Right renal cortex interstitium (tissue), 3 donors: ENCODE measurements at places on chromosomes 2 and 18. TPM values are rescaled to one million over a fixed set of nuclear protein-coding genes. Genes with fewer than 3 reads are reported as not detected.
A peak's percentile ranks its signal among the peaks of the same experiment; 100 is the strongest.

DNA sequence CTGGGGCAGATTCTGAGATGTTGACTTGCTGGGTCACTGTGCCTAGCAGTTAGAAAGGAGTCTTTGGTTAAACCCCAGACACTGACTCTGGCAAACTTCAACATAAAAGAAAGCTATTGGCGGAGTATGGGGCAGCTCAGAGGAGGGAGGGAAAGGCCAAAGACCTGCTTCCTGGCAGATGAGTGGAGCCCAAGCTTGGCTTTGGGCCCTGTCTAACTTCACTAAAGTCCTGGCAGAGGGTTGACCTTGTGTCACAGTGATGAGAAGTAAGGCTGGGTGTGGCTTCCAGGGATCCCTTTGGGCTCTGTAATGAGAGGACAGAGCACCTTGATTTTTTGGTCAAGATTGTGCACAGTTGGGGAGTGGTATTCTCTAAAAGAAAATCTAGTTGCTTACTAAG, 129.8 kb upstream of the SEC11C start:
- no peak for DNase-seq

The APOB gene
- polyA plus RNA-seq: 0.90 TPM

GRCh38 chr2:192184349-192184748, 10.4 kb downstream of the TMEFF2 start:
- no peak for DNase-seq

DNA sequence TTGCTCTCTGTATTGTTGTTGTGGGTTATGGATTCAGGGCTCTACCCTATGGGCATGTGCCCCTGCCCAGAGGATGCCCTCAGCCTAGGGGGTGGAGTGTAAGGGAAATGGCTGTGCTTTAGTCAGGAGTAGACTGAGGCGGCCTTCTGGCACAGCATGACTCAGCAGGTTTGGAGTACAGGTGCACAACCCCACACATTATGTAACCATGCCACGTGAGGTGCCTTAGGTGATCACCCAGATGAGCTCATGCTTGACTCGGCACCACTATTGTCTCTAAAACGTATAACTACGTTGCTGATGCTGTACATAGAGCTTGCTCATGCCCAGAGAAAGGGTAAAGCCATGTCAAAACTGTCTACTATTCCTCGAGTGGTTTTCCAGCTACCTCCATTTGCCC, 48.3 kb upstream of the ZC3H15 start:
- DNase-seq: no peak

GRCh38 chr2:139550341-139550740, 770.2 kb upstream of the NXPH2 start:
- DNase-seq: no peak

DNA sequence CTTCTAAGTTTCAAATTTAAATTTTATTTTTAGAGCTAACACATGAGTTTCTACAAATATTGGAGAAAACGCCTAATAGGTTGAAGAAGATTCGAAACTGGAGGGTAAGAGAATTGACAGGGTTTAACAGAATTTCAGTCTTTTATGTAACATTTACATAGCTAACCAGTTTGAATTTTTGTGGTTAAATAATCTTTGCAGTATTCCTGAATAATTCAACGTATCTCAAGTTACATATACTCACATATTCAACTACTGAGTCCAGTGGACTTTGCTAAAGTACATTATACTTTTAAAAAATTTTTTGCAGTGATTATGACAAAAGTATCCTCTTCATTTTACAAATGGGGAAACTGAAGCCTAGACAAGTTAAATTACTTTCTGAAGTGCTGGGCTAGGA, 34.0 kb downstream of the CCNT2 start:
- no peak for DNase-seq

GRCh38 chr2:238043851-238044250, 16.9 kb upstream of the SCLY start:
- DNase-seq: no peak

DNA sequence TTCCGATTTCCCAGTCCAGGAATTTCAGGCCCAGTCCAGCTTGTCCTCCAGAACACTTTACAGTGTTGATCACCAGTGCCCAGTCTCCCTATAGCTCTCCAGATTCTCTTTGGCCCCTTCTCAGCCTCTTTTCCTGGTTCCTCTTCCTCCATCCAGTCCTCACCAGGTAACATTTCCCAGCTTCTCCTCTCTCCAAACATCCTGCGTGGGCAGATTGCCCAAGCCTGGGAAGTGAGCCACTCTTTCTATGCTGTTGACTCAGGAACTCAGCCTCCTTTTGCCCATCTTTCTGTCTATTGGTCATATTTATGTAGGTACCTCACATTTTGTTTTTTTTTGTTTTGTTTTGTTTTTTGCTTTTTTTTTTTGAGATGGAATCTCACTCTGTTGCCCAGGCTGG, 109.4 kb downstream of the LYPD1 start:
- DNase-seq: no peak

The GPR45 gene
- not detected for polyA plus RNA-seq

DNA sequence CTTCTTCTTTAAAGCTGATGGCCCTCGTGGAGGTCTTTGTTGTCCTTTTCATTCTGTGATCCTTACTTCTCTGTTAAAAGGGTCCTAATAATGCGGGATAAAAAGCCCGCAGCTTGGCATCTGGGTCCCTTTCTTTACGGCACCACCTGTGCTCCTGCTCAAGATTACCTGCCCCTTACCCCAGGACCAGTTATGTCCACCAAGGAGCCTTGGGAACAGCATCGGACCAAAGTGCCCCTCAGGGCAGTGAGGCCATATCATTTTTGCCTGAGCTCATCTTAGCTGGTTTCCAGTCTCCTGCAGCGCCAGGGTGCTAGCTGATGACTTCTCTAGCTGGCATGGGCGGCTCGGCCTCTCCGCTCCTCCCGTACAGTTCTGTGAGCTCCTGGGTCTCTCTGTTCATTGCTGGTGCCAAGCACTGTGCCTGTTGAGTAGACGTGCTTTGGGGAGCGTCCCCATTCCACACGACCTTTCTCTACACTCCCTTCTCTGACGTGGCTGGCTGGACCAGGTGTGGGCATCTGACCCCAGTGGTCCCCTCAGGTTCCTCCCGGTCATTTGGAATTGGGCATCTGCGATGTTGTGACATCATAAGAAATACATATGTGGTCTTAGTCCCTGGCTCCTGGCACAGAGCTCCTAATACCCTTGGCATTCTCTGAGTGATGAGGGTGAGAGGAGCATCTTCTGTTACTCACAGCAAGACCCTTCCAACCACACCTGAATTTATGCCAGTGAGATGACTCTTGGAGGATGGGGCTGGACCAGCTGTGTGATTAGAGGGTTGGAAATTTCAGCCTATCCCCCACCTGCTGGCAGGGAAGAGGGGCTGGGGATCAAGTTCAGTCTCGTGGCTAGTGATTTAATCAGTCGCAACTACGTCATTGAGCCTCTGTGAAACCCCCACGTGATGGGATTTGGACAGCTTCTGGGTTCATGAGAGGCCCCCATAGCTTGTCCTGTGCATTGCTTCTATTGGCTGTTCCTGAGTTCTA, 134.2 kb upstream of the HS6ST1 start:
- DNase-seq: no peak

GRCh38 chr2:156331572-156332283, 793 bp downstream of the NR4A2 start:
- no peak for DNase-seq

The VAMP5 gene
- 47.0 TPM for polyA plus RNA-seq

GRCh38 chr2:130869441-130870160, 32.9 kb downstream of the ARHGEF4 start:
- no peak for DNase-seq

The SERPINB4 gene
- polyA plus RNA-seq: not detected

DNA sequence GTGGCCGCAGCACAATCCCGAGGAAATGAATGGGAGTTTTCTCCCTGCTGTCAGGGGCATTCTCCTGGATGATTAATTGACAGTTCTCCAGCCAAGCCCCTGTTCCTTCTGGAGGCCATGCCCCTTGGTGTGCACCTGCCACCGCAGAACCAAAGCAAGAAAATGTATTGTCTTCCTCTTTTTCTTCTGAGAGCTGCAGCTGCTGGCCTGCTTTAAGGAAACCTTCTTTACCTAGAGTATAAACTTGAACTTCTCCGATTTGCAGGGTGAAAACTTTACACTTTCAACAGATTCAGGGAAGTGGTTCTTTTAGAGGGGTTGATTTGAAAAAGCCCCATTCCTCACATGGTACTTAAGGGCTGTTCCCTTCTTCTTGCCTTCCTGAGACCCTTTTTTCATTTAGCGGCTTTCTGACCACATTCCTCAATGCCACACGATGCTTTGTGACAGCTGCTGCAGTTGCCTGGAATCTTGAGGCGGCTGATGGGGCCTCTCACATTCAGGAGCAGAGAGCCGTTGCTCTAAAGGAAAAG, 402.8 kb downstream of the TXNL1 start:
- DNase-seq: no peak

DNA sequence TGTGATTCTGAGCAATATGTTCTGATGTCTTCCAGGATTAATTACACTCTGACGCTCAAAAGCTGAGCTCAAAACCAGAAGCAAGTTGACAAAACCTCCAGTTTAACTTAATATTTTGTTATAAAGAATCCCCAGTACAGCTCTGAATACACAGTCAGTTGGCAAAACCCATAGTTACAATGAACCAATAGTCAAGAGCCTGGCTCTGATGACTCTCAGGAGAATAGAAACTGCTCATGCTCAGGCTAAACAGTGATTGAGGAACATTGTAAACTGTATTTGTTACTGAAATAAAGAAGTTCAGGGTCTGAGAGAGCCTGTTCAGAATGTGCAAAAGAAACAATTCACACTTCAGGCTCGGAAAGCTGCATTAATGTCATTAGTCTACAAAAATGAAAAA, 1565.9 kb downstream of the SUCLG1 start:
- DNase-seq: no peak

The TNS1 gene
- 56.0 TPM for polyA plus RNA-seq

DNA sequence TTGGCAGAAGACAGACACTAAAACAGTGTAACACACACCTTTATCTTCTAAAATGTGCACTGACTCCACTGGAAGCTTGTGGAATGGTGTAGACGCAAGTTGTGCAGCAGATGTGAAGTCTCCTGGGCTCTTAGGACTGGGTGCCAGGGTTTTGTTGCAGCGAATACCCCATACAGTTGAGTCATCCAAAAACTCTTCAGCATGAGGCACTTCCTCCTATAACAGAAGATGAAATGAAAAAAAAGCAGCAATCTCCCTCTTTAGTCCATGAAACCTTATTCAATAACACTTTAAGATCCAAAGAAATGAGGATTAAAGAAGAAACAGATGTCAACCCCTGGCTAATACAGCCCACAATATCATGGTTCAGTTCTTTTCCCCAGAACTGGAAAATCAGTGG, 22.2 kb downstream of the BUB1 start:
- DNase-seq: no peak

The CYP27A1 gene
- polyA plus RNA-seq: 57.3 TPM

GRCh38 chr2:23871206-23871605, 55.7 kb downstream of the ATAD2B start:
- no peak for DNase-seq

The DLX2 gene
- not detected for polyA plus RNA-seq

DNA sequence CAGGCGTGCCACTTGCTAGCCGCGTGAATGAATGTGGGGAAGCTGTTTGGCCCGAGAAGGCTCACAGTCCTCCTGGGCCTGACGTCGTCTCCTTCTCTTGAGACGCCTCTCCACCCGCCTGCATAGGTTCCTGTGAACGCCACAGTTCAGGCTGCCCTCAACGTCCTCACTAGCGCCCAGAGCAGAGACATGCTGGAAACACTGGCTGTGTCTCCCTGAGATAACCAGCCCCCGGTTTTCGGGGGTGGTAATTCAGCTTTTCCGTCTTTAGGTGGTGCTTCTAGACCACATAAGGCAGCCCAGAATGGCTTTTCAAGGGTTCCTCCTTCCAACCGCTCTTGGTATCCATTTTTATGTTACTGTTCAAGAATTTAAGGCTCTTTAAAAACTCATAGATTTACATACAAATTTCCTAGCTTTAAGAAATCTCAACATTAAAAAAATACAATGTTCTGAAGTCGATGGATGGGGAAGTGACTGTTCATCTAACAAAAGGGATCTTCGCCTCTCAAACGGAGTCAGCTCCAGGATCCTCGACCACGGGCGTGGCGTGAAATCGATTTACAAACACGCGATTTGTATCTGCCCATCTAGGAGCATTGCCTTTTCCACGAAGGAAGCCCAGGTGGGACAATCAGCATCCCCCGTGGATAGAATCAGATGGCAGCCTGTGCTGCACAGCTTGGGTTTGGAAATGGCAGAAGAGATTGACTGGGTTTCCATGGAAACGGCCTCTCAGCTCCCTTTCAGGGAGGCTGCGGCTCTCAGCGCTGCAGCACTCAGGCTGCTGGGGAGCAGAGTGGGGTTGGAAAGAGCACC, 110.6 kb upstream of the PXDN start:
- no peak for DNase-seq

GRCh38 chr2:44016282-44016681, 20.5 kb upstream of the LRPPRC start:
- DNase-seq: peak; percentile 57

DNA sequence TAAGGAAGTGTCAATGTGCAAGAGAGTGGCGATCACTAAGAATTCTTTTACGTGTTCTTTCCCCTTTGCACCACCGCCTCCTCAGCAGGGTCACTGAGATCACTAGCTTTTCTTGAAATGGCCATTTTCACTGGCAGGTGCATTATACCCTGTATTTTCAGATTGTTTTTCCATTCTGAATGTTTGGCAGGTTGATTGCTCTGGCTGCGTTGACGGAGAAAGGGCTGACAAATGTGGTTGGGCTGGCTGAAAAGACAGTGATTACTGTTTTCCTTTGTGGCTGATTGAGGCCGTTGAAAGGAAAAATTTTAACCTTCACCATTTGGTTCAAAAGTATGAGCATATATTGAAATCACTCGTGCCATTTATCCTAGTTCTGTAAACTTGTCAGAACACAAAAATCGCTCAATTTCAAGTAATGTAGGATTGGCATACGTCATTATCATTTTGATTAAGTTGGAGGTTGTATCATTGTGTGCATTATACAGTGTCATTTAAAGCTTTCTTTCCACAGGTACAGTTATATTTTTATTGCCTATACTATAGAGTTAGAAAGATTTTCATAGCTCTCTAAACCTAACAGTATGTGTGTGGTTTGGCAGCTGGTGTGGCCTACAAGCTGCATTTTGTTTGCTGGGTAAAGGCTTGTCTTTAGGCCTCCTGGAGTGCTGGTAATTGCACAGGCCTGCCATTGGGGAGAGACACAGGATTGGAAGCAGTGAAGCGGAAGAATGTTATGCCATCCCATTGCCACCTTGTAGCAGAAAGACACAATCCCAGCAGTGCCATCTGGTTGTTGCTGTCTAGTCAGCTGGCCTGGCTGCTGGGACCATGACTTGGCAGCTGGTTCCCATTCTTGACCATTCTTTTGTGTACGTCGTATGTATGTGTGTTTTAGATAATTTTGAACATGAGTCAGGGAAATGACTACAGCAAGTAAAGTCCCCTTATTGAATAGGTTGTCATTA, 36.7 kb downstream of the DYNC1I2 start:
- no peak for DNase-seq

GRCh38 chr2:9895669-9896590, 52.7 kb downstream of the TAF1B start:
- no peak for DNase-seq

DNA sequence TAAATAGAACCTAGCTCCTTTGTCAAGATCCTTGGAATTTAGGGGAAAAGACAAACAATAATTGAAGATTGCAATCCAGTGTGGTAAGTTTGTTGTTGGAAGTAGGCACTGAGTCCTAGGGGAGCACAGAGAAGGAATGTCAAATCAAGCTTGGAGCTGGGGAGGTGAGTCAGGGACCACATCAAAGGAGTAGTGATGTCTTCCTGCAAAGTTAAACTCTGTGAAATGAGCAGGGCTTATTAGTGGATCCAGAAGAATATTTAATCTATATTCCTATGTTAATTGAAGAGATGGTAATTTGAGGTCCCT, 41.7 kb upstream of the NABP1 start:
- no peak for DNase-seq

- no peak for DNase-seq
Measured at GRCh38 chr2:39241588-39241987, 2.2 kb downstream of the CDKL4 start.
